Testis (tissue), 5 donors: ENCODE measurements at places on chromosomes 5 and 9. TPM values are rescaled to one million over a fixed set of nuclear protein-coding genes. Genes with fewer than 3 reads are reported as not detected.

GRCh38 chr5:173498739-173499470, 117.5 kb downstream of the BOD1 start:
- peak; percentile 50 for DNase-seq

The CATSPER3 gene
- polyA plus RNA-seq: 56.6 TPM

- no peak for DNase-seq
These were observed 1.5 kb upstream of the PDE6A start for GRCh38 chr5:149946118-149946517.

DNA sequence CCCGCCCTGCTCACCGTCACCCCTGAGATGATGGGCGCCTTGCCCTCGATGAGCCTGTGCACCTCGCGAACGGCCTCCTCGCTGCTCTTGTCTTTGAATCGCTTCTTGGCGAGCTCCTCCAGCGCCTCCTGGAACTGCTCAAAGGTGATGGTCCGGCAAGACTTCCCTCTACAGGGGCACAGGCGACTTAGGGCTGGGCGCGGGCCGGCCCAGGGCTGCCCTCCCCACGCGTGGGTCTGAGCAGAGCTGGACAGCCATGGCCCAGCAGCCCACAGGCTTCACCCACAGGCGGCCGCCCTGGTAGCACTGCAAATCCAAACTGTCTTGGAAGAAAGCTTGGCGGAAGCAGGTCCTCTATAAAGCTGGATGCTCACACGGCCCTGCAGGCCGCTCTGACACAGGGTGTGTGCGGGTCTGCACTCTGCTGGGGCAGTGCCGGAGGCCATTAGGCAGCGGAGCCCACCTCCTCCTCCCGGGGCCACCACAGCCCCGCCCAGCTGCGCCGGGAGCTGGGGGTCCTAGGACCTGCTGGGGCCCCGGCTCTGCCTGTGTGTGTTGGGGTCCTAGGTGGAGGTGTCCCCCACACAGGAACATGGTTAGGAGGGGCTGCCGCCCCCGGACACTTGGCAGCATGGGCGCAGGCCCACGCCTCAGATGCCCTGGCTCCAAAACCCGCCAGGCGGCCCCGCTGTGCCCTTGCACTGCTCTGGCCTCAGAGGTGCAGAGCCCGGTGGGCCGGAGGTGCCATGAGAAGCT, 27.0 kb downstream of the TPPP start:
- no peak for DNase-seq

DNA sequence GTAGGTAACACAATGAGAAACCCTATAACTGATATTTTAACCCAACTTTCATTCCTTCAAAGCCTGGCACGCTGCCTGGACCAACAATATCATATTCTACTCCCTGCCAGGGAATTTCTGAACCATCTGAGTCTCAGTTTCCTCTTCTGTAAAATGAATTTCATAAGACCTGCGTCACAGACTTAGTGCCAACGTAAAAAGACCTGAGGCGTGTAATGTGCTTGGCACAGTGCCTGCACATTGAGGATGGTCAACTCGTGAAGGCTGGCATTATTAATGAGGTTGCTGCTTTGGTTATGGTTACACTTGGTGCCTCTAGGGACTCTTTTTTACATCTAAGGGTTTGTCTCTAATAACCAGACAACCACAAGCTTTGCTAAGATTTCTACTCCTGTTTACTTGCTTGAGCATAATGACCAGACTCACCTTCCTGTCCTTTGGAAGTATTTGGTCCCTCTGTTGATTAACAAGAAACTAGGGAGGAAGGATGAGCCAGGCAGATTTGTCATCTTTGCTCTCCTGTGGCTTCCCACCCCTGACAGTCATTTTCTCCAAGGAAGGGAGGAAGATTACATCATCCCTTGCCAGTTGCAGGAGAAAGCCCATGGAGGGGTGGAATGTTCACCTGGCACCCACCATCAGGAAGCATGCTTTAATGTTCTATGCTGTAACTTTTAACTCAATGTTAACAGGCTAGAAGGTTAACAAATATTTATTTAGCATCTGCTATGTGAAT, 79.0 kb downstream of the PAPPA start:
- no peak for DNase-seq

The GTF3C4 gene
- 19.4 TPM for polyA plus RNA-seq

The LURAP1L gene
- 3.0 TPM for polyA plus RNA-seq

The WDR55 gene
- 11.7 TPM for polyA plus RNA-seq
